ENCODE measurements at places on chromosomes 5 and 9. TPM values are rescaled to one million over a fixed set of nuclear protein-coding genes. Genes with fewer than 3 reads are reported as not detected.

The DMAC1 gene
- total RNA-seq: 12.1 TPM

The SPATA31C1 gene
- 0.14 TPM for total RNA-seq

The FAM221B gene
- not detected for total RNA-seq

The GLRX gene
- 181 TPM for total RNA-seq

The KIF24 gene
- total RNA-seq: 5.2 TPM

The TAS2R1 gene
- total RNA-seq: not detected

The SLC22A4 gene
- total RNA-seq: 0.75 TPM

The MARCOL gene
- not detected for total RNA-seq

The SPINK7 gene
- not detected for total RNA-seq

The HRCT1 gene
- total RNA-seq: not detected

The EIF4E1B gene
- not detected for total RNA-seq

The CKMT2 gene
- total RNA-seq: not detected

The SLC25A2 gene
- total RNA-seq: 0.29 TPM

The UNC13B gene
- 19.6 TPM for total RNA-seq

The SPINK1 gene
- total RNA-seq: 3.8 TPM

The PTGER4 gene
- 36.8 TPM for total RNA-seq

The ADAMTS6 gene
- 12.1 TPM for total RNA-seq

All from epithelial cell of proximal tubule (primary cell).